Right renal cortex interstitium (tissue), 3 donors: ENCODE measurements at places on chromosomes 2 and 18. TPM values are rescaled to one million over a fixed set of nuclear protein-coding genes. Genes with fewer than 3 reads are reported as not detected.

BOLL gene
- 0.08 TPM for polyA plus RNA-seq

MTCL1 gene
- 16.4 TPM for polyA plus RNA-seq

HOXD12 gene
- 0.42 TPM for polyA plus RNA-seq

GPR155 gene
- polyA plus RNA-seq, result 7.4 TPM

MSTN gene
- polyA plus RNA-seq, result 2.2 TPM

MFSD6 gene
- 14.9 TPM for polyA plus RNA-seq

MDH1B gene
- polyA plus RNA-seq, result 17.0 TPM

OXER1 gene
- polyA plus RNA-seq, result 6.6 TPM

GAL3ST2 gene
- polyA plus RNA-seq, result 0.37 TPM

COL4A4 gene
- polyA plus RNA-seq, result 64.2 TPM

OTX1 gene
- polyA plus RNA-seq, result 0.04 TPM

TGOLN2 gene
- polyA plus RNA-seq, result 124 TPM

GALNT3 gene
- 16.7 TPM for polyA plus RNA-seq

UGT1A4 gene
- not detected for polyA plus RNA-seq

MAPK4 gene
- polyA plus RNA-seq, result 8.5 TPM

GCKR gene
- not detected for polyA plus RNA-seq

SNORC gene
- 0.85 TPM for polyA plus RNA-seq

STON1 gene
- 35.8 TPM for polyA plus RNA-seq

CXXC1 gene
- 62.9 TPM for polyA plus RNA-seq

IL36A gene
- not detected for polyA plus RNA-seq

PLA2R1 gene
- 130 TPM for polyA plus RNA-seq

DNPEP gene
- polyA plus RNA-seq, result 54.7 TPM

IL36RN gene
- not detected for polyA plus RNA-seq
